Muscle of leg (tissue), 16 donors: ENCODE measurements at places on chromosomes 6 and 20. TPM values are rescaled to one million over a fixed set of nuclear protein-coding genes. Genes with fewer than 3 reads are reported as not detected.

The DEFB114 gene
- total RNA-seq, result not detected

The PTK6 gene
- total RNA-seq, result not detected

The CASS4 gene
- total RNA-seq, result 5.5 TPM

The VGLL2 gene
- total RNA-seq, result 28.2 TPM

GRCh38 chr6:5457041-5457440, 195.7 kb downstream of the FARS2 start:
- DNase-seq, result peak; percentile 15

- peak; percentile 80 for DNase-seq
These were observed 17.0 kb downstream of the GPX5 start for GRCh38 chr6:28542440-28543296.

The CPNE5 gene
- 4.9 TPM for total RNA-seq

DNA sequence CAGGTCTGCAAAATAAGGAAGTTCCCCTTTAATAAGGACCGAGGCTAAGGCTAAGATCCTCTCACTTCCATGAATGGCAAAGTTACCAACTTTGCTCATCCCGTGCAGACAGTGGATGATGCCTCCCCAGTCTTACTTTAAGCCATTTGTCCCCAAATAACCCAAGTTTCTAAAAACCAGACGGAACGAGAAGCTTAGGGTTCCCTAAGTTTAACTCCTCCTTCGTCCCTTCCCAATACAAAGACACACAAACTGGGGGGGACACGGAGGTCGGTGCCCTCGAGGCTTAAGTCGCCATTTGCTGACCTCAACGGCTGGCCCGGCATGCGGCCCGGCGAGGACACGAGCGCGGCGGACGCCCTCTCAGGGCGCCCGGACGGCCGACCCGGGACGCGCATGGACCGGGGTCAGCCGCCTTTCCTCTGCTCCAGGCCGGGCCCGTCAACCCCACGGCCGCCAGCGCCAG, 527 bp downstream of the FBXO30 start:
- DNase-seq, result peak; percentile 72

The JAG1 gene
- 40.7 TPM for total RNA-seq

- no peak for DNase-seq
These were observed 109.5 kb downstream of the B3GAT2 start for GRCh38 chr6:70847106-70848084.

DNA sequence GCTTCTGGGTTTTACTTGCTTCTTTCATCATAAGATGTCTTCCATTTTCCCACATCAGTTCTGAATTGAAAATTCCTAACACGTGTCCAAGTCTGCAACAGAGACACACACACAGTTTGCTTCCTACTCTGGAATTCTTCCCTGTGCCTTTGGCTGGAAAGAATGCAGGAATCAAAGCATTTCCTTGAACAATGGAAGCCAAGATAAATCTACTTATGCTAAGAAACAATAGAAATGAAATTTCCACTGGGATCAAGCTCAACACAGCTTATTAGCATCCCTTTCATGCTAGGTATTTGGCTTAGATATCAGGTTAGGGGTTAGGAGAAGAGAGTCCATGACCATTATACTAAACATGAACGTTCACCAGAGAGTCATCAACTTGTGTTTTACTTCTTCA, 101.1 kb upstream of the SCAF8 start:
- DNase-seq, result peak; percentile 97

- DNase-seq, result peak; percentile 49
These were observed 69.8 kb upstream of the RIN2 start for GRCh38 chr20:19688031-19688806.

- DNase-seq, result peak; percentile 35
These were observed 170.4 kb downstream of the BCKDHB start for GRCh38 chr6:80276861-80277260.

DNA sequence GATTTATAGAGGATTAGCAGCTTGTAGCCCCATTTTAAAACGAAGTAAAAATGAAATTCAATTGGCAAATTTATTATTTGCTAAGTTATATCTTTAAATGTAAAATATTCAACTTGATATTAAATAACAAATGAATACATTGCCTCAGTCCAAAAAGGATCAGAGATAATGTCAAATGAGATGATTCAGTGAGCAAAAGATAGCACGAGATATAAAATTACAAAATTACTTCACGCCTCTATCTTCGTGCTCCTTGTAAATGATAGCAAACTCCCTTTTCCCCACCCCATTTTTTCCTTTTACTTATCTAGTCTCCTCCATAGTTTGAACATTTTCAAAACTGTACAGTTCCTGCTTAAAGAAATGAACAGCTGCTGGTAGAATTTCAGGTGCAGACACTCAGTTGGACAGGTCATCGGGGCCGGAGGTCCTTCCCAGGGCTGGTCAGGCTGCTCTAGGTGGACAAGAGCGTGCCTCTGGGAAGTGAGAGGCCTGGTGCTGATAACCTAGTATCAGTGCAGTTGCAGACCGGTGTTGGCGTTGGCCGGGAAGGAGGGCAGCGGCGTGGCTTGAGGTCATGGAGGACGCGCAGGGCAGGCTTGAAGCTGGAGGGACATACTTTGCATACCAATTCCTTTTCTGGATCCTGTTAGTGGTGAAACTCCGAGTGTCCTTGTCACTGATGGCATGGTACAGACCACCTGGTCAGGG, 83.9 kb downstream of the CDC5L start:
- DNase-seq, result no peak

GRCh38 chr6:16409531-16410441, 171.4 kb downstream of the GMPR start:
- peak; percentile 83 for DNase-seq

- DNase-seq, result peak; percentile 81
These were observed 87.2 kb downstream of the DST start for GRCh38 chr6:56555438-56555872.

GRCh38 chr20:34928411-34928810, 27.2 kb downstream of the GSS start:
- DNase-seq, result no peak

The FNDC1 gene
- total RNA-seq, result 73.6 TPM

The ERMARD gene
- 22.4 TPM for total RNA-seq

The COL21A1 gene
- total RNA-seq, result 101 TPM

- DNase-seq, result no peak
These were observed 54.6 kb upstream of the RIPOR2 start for GRCh38 chr6:24990236-24990845.

- DNase-seq, result no peak
These were observed 112.1 kb downstream of the FARS2 start for GRCh38 chr6:5373430-5373829.

- no peak for DNase-seq
These were observed 37.7 kb downstream of the FOXO3 start for GRCh38 chr6:108598305-108598863.

GRCh38 chr6:125637207-125637606, 112.2 kb upstream of the HEY2 start:
- DNase-seq, result no peak

The BHLHE23 gene
- total RNA-seq, result not detected

- DNase-seq, result peak; percentile 88
These were observed 19.8 kb downstream of the COL20A1 start for GRCh38 chr20:63312690-63313348.

GRCh38 chr6:121393731-121394505, 41.5 kb upstream of the GJA1 start:
- no peak for DNase-seq

The RNF182 gene
- 0.53 TPM for total RNA-seq

The ADGRG6 gene
- 12.1 TPM for total RNA-seq

The CAPN11 gene
- total RNA-seq, result 0.18 TPM

The TMEM244 gene
- 0.22 TPM for total RNA-seq

- peak; percentile 90 for DNase-seq
These were observed at the start of gene CENPW for GRCh38 chr6:126339796-126340609. TSS of gene CENPW (plus strand) at chr6:126340115. CDS start at chr6:126340274, 159 bp downstream.

- DNase-seq, result no peak
These were observed 112.8 kb downstream of the LAMP5 start for GRCh38 chr20:9627219-9627618.

DNA sequence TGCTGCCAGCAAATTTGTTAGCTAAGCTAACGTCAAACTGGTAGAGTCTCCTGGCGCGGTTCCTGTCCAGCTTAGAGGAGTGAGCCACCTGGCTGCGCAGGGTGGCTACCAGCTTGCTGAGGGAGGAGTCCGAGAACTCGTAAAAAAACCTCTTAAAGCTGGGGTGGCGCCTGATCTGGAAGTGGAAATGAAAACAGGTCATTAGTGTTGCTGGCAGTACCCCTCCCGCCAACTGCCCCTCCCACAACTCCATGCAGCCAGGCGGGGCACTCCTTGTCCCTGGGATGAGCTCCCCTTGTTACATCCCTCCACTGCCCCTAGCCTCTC, 17.3 kb downstream of the BNIP5 start:
- DNase-seq, result no peak

DNA sequence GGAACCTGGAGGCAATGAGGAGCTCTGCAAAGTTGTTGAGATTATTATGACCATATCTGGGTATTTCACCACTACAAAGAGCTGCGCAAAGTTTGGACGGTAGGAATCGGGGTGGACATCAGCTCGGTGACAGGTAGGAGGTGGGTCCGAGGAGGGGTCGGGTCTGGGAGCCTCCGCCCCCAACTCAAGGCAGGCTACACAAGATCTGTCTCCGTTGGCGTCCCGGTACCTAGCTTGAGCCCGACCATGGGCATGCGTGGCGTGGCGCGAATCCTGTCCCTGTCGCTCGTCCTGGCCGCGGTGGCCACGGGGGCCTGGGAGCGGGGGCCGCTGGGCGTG, 40.2 kb upstream of the ZNFX1 start:
- DNase-seq, result no peak

- DNase-seq, result peak; percentile 11
These were observed 182.7 kb downstream of the TBX18 start for GRCh38 chr6:84581494-84582259.

The C20orf144 gene
- total RNA-seq, result 0.04 TPM

The ZFP57 gene
- not detected for total RNA-seq

DNA sequence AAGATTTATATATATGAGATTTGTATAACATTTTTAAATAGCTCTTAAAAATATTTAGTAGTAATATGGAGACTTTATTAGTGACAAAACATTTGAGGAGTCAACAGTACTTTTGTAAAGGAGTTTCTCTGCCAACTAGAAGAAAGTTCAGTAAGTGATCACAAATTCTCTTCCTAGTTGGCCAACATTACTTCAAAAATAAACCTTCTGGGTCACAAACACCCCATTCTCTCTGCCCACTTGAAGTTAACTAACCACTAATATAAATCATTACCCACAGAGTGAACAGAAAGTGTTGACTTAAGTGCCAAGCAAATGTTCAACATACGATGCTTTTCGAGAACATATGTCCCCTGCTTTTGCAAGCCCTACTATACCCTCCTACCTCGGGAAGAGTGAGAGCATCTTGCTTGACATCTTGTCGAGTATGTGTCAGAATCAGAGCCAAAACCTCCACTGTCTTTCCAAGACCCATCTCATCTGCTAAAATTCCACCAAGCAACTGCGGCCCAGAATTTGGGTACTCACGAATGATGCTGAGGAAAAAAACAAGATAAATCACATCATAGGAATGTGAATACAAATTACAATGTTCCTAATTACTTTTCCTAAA, 16.9 kb downstream of the SHPRH start:
- DNase-seq, result no peak

DNA sequence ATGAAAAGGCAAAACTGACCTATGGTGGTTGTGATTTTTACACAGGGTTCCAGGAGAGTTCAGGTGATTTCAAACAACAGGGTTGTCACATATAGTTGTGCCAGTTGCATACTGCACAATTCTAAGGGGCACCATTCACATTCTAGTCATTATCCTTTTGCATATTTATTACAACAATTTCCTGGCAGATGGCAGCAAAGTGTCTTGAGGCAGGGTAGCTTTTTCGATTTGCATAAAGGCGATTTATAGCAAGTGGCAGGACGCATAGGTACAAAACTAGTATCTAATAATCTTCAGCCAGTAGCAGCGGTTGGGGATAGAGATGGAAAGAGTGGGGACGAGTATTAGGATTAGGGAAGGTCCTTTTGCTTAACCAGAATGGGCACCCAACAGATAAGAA, 46.5 kb upstream of the TRAF3IP2 start:
- no peak for DNase-seq

DNA sequence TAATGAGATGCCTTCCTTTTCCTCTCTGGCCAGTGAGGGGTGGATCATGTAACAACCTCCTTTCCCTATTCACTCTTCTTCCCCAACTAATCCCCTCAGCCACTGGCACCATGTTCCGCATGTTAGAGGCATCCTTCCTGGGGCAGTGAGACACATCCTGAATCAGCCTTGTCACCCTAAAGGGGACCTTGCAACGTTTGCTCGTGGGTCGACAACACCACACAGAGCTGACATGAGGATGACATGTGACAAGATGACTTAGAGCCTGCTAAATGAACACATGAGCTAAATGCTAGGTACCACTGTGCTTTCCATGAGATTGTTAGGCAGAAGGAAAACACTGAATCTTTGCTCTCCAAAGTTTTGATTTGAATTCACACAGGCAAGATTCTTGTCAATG, 129.2 kb downstream of the ATXN1 start:
- DNase-seq, result no peak

The WFDC6 gene
- not detected for total RNA-seq

DNA sequence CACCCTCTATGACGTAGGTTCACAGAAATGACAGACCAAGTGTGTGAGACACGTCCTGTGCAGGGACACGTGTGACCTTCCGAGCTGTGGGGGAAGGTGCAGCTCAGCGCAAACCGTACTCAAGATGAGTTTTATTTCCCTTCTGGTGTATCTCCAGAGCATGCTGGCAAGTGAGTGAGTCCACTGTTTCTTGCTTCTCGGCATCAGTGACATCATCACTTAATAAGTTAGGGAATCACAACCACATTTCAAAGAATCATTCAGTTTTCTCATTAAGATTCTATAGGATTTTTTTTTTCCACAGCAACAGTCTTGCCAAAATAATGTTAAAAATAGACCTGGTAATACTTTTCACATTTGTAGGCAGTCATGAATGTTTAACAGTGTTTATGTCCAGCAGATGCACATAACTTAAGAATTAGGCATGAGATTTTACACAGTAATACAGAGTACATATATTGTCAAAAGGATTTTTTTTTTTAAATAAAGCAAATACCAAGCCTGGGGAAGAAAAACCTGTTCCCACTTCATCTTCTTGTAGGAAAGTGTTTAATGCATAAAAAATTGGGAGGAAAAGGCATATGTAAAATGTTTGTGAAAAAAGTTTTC, 417.8 kb downstream of the CDC5L start:
- DNase-seq, result peak; percentile 89
